Nasal cavity respiratory epithelium epithelial cell of viscerocranial mucosa (primary cell): ENCODE measurements at places on chromosomes 4 and X. TPM values are rescaled to one million over a fixed set of nuclear protein-coding genes. Genes with fewer than 3 reads are reported as not detected.

CLCN4 gene
- 1.4 and 9.3 TPM in 2 replicates for total RNA-seq

GAGE12H gene
- total RNA-seq, result not detected in 2 replicates

EFHC2 gene
- total RNA-seq, result under 0.01 and 0.36 TPM in 2 replicates

GC gene
- not detected in 2 replicates for total RNA-seq

RRH gene
- under 0.01 and 0.07 TPM in 2 replicates for total RNA-seq

NAA10 gene
- total RNA-seq, result 51.6 and 54.3 TPM in 2 replicates

NALF2 gene
- total RNA-seq, result 1.9 and 2.4 TPM in 2 replicates

IL13RA1 gene
- 42.4 and 53.7 TPM in 2 replicates for total RNA-seq

SPATA18 gene
- total RNA-seq, result 10.9 and 18.7 TPM in 2 replicates

PLK4 gene
- 1.2 and 1.4 TPM in 2 replicates for total RNA-seq

CT45A2 gene
- total RNA-seq, result not detected in 2 replicates

RHOXF2B gene
- total RNA-seq, result not detected in 2 replicates

PPP3CA gene
- 68.4 and 92.8 TPM in 2 replicates for total RNA-seq

FAM9C gene
- not detected in 2 replicates for total RNA-seq

MAGEA2 gene
- not detected in 2 replicates for total RNA-seq

ZNF827 gene
- total RNA-seq, result 3.8 and 11.5 TPM in 2 replicates

TRIM61 gene
- 0.64 and 1.0 TPM in 2 replicates for total RNA-seq

CXCL10 gene
- 0.34 and 3.1 TPM in 2 replicates for total RNA-seq

LONRF3 gene
- total RNA-seq, result 0.34 and 1.7 TPM in 2 replicates

BST1 gene
- 0.14 and 0.68 TPM in 2 replicates for total RNA-seq

AR gene
- 0.07 TPM in 1 of 2 replicates, not detected in the other for total RNA-seq

GPR50 gene
- not detected in 2 replicates for total RNA-seq

PIGA gene
- 40.2 and 72.5 TPM in 2 replicates for total RNA-seq

PHF8 gene
- 21.5 and 30.7 TPM in 2 replicates for total RNA-seq

SLIT2 gene
- 0.43 and 4.1 TPM in 2 replicates for total RNA-seq
